ENCODE measurements at places on chromosomes 4 and X.

- DNase-seq: peak; percentile 45
These were observed 774 bp downstream of the FAM193A start for GRCh38 chr4:2537011-2537830.

- DNase-seq: peak; percentile 44
These were observed 43.3 kb upstream of the PRDM8 start for GRCh38 chr4:80153874-80154544.

DNA sequence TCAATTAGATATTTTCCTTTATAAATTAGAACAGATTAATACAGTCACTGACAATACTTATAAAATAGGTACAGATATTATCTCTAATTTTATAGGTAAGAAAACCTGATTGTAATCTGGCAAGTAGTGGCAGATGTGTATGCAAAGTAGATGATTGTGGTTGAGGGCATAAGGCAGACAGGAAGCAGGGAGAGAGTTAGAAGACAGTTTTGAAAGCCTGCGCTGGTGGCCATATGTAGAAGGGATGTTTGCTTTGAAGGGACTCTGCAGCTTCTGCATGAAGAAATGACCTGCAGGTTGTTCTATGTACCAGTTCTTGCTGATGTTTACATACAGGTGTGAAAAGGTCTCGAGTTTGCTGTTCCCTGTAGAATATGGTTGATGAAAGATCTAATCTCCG lies 416.3 kb upstream of the SLIT2 start:
- no peak for DNase-seq

- DNase-seq: no peak
These were observed 23.9 kb downstream of the ZNF275 start for GRCh38 chrX:153357877-153358276.

- no peak for DNase-seq
These were observed 237.8 kb downstream of the ADGRL3 start for GRCh38 chr4:61437923-61438322.

DNA sequence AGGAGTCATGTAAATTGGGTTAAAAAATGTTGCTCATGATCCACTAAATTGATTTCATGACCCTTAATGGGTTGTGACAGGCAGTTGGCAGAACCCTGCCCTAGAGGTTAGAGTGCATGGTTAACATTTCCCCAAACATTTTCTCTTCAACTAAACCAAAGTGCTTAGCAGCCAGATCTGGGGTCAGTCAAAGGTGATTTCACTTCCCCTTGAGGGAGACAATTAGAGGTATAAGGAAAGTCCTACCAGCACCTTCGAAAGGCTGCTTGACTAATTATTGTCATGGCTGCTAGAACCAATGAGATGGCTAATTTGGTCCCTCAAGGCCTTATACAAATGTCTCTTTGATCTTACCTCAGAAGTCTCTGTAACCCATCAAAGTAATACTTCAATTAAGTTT lies 30.9 kb upstream of the INTS6L start:
- DNase-seq: no peak

DNA sequence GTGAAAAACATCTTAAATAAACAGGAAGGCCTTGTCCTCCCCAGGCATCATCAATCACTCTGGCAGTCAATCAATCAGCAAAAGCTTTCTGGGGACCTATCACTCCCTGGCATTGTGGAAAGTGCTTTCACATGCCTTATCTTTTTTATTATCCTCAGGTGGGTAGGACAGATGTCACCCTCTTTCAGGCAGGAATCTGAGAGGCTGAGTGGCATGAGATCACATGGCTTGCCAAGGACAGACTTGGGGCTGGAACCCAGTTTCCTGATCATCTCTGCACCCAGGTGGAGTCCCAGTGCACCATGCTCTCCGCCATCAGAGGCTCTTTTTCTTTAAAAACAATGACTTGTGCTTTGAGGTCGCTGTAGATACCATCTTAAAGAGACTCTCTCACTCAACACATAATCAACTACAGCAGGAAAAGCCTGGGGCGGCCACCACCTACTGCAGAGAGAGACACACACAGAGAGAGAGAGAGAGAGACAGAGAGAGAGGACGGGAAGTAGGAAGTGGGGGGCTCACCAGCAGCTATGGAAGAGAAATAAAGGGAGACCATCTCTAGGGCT lies 282.7 kb downstream of the PTTG2 start:
- DNase-seq: no peak
